ENCODE measurements at places on chromosomes 13 and 19.

GRCh38 chr19:32422435-32422834 lies 16.9 kb downstream of the DPY19L3 start:
- DNase-seq: no peak

GRCh38 chr13:97570442-97570841 lies 136.5 kb downstream of the RAP2A start:
- DNase-seq: no peak

DNA sequence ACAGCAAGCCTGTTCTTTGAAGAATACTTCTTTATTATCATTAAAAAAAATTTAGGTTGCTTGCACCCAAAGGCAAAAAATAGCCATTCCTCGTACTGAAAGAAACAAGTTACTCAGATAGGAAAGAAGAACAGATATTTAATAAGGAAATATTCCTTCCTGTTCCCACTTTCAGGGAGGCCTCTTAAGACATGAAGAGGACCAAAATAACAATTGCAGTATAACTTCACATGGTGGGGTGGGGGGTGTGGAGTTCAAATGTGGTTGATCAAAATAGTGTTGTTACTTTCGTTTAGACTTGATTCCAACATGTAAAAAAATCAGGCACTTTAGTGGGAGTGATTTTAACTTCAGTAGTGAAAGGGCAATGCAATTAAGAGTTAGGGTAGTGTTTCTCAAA lies 3.6 kb downstream of the RGCC start:
- no peak for DNase-seq

DNA sequence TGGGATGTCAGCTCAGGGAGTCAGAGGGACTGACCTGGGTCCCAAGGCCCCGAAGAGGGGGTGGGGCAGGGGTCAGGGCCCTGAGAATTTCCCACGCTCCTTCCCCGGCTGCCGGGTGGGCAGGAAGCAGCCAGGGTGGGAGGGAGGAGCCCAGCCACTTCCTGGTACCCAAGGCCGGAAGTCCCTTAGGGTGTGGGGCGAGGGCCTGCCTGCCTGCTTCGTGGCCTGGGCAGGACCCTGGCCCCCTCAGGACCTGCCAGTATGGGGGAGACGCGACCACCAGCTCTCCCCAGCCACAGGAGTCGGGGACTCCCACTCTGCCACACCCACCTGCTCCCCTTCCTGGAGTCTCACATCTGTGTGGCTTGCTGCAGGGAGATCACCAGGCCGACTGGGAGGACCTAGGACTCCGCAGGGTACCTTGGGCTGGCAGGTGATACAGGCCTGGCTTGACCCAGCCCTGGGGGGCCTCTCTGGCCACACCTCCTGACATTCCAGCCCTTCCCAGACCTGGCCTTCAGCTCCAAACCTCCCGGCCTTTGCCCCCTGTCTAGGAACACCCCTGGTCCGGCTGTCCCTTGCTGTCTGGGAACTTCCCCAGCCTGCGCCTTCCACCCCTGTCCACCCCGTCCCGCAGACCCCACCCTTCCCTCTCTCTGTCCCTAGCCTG lies 9.8 kb upstream of the CIRBP start:
- DNase-seq: peak; percentile 83

All from CD14-positive monocyte (primary cell).